ENCODE measurements at places on chromosomes 5 and 9. TPM values are rescaled to one million over a fixed set of nuclear protein-coding genes. Genes with fewer than 3 reads are reported as not detected.

The SPINK7 gene
- not detected for total RNA-seq

The CTXN3 gene
- not detected for total RNA-seq

The FAM169A gene
- 0.89 TPM for total RNA-seq

The SLC1A1 gene
- 0.45 TPM for total RNA-seq

All from bronchus fibroblast of lung (primary cell).